Fibroblast of lung (primary cell): ENCODE measurements at places on chromosomes 5 and 9. TPM values are rescaled to one million over a fixed set of nuclear protein-coding genes. Genes with fewer than 3 reads are reported as not detected.

The SLC25A46 gene
- total RNA-seq: 76.0 and 95.5 TPM in 2 replicates

The TAF11L11 gene
- not detected in 2 replicates for total RNA-seq

The ZNF169 gene
- 3.5 and 3.6 TPM in 2 replicates for total RNA-seq

The FAM221B gene
- not detected in 2 replicates for total RNA-seq

The TPPP gene
- total RNA-seq: 0.17 and 0.26 TPM in 2 replicates

The TUSC1 gene
- total RNA-seq: 7.9 and 10.5 TPM in 2 replicates

The RC3H2 gene
- total RNA-seq: 34.9 and 35.7 TPM in 2 replicates

The CSF2 gene
- 0.51 and 0.66 TPM in 2 replicates for total RNA-seq

The SMIM33 gene
- total RNA-seq: not detected in 2 replicates

The SUSD1 gene
- 14.6 and 28.6 TPM in 2 replicates for total RNA-seq

The BARX1 gene
- not detected in 2 replicates for total RNA-seq

The PCAT7 gene
- under 0.01 TPM in 2 replicates for total RNA-seq

The ZFP37 gene
- total RNA-seq: 2.8 and 5.1 TPM in 2 replicates

The WDR31 gene
- 3.1 and 4.0 TPM in 2 replicates for total RNA-seq
